Activated naive CD8-positive, alpha-beta T cell treated with anti-CD3 and anti-CD28 coated beads, Interleukin-2, amount 10 ng/mL, durations not matched to agents 7 days and 5 days (primary cell): ENCODE measurements at places on chromosomes 12 and 14. TPM values are rescaled to one million over a fixed set of nuclear protein-coding genes. Genes with fewer than 3 reads are reported as not detected.

DNA sequence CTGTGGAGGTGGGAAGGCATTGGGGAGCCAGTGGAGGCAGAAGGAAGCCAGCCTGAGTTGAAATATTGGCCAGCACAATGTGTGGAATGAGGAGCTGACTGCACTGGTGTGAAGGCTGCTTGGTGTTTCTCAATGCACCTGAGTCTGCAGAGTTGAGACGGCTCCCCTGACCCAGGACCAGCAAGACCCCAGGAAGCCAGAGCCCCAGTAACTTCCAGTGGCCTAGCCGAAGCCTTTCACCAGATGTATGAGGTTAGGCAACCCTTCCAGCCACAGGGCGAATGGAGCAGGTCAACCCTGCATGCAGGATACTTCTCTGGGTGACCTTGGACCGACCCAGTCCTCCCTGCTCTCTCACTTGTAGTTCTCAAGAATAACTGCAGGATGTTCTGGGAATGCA lies 12.9 kb upstream of the KRT73 start:
- DNase-seq = peak; percentile 17

The CLEC2B gene
- total RNA-seq = 89.7 TPM

GRCh38 chr14:59013672-59014298 lies 174.7 kb upstream of the DAAM1 start:
- no peak for DNase-seq

The SOAT2 gene
- total RNA-seq = 9.8 TPM

DNA sequence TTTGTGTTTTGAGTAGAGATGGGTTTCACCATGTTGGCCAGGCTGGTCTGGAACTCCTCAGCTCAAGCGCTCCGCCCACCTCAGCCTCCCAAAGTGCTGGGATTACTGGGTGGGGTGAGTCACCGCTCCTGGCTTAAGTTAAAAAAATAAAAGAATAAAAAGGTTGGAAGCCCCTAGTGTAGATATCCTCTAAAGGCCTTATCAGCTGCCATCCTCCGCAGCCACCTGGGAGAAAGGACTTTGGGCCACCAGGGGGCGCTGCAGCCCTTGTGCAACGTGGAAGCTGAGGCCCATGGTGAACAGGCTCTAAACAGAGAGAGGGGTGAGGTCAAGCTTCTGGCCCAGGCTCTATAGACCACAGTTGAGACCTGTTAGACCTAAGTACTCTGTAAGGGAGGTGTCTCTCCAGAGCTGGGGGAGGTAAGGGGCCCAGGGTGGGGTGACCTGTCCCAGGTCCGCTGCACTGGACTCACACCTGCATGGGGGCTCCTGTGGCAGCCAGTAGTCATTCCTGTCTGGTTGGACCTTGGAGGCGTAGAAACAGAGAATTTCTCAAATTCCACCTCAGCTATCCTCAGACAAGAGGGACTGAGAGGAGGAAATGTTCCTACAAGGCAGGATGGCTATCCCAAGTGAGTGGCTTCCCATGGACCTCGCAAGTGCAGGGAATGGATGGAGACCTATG lies 14.0 kb upstream of the RACGAP1 start:
- DNase-seq = peak; percentile 93

The TROAP gene
- 80.4 TPM for total RNA-seq

The MARS1 gene
- 306 TPM for total RNA-seq

The NKX2-1 gene
- total RNA-seq = not detected

DNA sequence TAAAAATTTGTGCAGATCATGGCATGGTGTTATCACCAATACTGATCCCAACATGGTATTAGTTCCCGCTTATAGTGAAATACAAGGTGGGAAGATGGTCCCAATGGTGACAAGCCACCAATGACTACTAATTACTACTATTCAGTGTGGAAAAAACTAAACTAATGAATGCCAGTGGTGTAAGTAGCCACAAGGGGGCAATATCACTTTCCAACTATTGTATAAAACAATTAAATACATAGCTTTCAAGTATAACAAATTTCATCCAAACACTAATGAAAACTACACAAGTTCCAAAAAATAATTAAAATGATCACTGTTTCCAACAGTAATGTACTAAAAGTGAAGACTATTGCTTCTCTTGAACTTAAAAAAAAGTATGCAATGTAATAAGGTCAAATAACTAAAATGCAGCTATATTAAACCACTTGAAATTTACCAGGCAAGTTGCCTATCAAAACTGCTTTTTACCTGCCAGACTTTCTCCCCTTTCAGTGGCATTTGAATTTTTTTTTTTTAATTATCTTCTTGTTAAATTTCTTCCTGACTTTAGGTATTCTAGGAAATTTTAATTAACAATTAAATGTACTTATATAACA lies 58.0 kb downstream of the PAPLN start:
- no peak for DNase-seq

GRCh38 chr14:104968153-104968527 lies 10.0 kb downstream of the AHNAK2 start:
- DNase-seq = no peak

The CIDEB gene
- total RNA-seq = 34.8 TPM

DNA sequence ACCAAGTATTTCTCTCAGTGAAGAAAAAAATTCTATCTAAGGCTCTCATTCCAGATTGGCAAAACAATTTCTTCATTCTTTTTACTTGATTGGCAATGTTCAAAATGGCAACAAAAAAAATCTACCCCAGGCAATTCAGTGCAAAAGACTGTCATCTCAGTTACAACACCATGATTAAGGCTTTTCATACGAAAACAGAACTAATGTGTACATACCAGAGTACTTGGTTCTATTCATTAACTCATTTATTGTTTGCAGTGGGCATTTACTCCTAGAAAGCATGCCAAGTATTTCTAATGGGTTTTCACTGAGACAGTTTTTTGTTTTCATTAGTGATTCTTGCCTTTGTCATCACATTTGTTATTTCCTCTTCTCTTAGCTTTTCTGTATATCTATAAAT lies 33.0 kb downstream of the DBX2 start:
- DNase-seq = no peak

DNA sequence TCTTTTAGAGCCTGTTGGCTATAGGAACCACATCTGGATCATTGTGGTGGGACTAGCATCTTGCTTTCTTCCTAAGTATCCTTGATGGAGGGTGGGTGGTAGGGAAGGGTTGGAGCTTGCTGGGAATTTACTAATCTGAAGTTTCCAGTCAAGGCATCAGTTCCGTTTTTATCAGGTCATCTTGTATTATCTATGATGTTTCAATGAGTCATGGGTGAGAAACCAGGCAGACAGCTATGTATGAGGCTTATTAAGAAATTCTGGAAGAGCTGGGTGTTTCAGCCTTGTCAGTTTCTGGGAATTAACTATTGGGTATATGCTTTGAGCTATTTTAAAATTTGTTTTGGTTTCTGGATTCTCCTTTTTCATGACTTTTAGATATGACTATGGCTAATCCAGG lies 11.3 kb downstream of the TSFM start:
- DNase-seq = no peak

- DNase-seq = no peak
Measured at GRCh38 chr14:102749393-102750305, 27.6 kb upstream of the TRAF3 start.

GRCh38 chr12:23831739-23832138 lies 117.7 kb downstream of the SOX5 start:
- no peak for DNase-seq

The ADAM20 gene
- total RNA-seq = 0.48 TPM

The FGF6 gene
- total RNA-seq = not detected

The UBE3B gene
- 41.7 TPM for total RNA-seq

DNA sequence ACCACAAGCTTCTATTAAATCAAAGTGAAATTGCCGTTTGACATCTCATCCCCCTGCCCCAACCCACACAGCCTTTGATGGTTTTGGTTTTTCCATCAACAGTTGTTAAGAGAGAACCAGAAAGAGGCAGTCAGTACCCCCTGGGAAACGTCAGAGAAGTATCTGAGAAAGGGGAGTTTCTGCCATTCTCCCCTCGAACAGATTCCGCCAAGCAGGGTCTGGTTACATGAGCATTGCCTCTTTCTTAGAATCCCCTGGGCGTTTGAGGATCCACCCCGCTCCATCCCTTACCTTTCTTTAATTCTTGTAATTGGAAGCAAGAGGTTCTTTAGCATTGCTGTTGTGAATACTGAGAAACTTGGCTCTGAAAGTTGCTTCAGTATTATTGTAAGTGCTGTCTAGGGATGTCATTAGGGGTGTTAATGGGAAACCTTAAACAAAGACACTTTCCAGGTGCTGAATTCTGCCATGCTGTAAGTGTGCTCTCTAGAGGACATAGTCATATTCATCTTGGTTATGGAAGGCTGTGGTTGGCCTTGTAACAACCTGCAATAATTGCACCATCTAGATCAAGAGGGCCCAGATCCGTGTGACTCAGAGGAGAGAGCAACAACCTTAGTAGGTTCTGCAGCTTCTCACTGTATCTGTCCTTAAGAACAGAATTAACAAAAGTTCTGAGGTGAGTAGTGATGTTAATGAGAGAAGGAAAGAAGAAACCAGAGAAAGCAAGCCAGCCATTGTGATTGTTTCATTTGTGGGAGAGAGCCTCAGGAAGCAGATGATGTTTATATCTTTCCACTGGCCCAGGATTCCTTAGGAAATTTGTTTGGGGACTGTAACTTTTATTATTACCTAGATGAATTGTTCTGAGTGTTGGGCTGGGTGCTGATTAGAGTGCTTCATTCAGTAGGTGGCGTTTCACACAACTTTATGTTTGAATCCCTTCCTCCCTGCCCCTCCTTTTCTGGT lies 9.0 kb downstream of the TMBIM6 start:
- DNase-seq = no peak

GRCh38 chr12:88628856-88629509 lies 48.7 kb upstream of the KITLG start:
- DNase-seq = no peak

The ACOT6 gene
- total RNA-seq = not detected

The OR10P1 gene
- total RNA-seq = not detected

- DNase-seq = no peak
Measured at GRCh38 chr14:105226198-105226597, 22.1 kb upstream of the BTBD6 start.

DNA sequence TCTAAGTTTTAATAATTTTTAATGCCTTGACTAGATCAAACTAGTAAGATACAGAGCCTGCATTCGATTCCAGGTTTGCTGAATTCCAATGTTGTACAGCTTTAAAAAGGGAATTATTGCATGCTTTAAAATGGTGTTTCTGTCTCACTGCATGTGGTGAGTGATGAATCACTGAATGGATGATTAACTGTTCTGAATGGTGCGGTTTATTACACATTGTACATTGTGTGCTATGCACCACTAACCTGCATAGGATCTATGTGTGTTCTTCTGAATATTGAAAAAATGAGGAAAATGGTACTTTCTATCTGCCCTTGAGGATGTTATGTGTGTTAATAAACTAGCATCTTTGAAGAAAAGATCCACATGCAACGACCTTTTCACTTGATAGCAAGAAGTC lies 231.7 kb downstream of the NRXN3 start:
- DNase-seq = no peak

The BICD1 gene
- 17.8 TPM for total RNA-seq

DNA sequence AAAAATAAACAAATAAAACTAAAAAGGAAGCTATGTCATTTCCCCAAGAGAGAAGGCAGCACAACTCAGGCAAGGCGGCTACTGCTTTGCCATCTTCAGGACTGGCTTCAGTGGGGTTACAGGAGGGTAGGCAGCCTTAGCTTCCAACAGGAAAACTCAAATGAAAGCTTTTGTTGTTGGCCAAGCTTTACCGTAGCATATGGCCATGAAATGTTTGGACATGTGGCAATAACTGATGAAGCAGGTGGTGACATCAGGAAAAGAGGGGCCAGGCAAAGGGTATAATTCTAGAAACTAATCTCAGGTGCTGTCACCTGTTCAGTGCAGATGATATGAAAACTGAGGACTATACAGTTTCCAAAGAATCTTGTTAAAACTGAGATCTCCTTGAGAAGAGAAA lies 22.8 kb upstream of the NPFF start:
- no peak for DNase-seq

DNA sequence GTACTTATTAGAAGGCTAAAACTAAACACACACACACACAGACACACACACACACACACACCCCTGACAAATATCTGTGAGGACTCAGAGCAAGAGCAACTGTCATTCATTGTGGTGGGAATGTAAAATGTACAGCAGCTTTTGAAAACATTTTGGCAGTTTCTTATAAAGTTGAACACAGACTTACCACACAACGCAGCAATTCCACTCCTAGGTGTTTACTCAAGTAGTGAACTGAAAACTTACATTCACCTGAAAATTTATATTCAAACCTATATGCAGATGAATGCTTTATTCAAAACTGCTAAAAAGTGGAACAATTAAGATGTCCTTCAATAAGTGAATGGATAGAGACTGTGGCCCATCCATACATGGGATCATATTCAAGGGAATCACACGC lies 18.6 kb downstream of the ZNF605 start:
- no peak for DNase-seq

The USP44 gene
- total RNA-seq = 25.8 TPM

- no peak for DNase-seq
Measured at GRCh38 chr12:120610560-120610959, 29.4 kb upstream of the POP5 start.

- no peak for DNase-seq
Measured at GRCh38 chr12:67222302-67222701, 46.9 kb upstream of the CAND1 start.

The IGF1 gene
- total RNA-seq = 1.3 TPM

DNA sequence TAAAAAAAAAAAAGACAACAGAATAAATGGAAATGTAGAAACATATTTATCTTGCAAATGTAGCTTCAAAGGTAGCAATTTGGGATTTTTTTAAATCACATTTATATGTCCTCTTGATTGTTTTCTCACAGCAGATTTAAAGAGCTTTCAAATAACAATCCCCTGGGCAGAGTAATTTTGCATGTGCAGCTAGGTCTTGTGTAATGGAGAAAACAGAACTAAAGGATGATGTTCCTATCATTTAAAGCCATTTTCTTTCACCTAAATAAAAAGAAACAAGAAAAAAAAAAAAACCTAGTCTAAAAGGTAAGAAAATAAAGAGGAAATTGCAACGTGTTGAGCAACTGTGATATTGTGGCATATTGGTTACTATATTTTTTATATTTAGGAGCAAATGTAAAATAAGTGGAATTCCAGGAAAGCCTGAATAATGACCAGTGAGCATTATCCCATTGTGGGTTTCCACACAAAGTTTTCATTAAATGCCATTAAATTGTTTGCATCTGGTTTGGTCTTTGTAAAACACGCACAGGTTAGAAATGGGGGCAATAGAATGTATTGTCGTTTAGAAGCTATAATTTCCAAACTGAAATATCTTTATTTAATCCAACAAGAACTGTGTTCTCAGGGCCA lies 215.6 kb downstream of the SLC6A15 start:
- DNase-seq = no peak

The DLGAP5 gene
- total RNA-seq = 84.8 TPM

- peak; percentile 59 for DNase-seq
Measured at GRCh38 chr12:124939079-124939420, 24.6 kb upstream of the UBC start.

GRCh38 chr14:77151245-77151644 lies 9.7 kb upstream of the ZDHHC22 start:
- DNase-seq = no peak

DNA sequence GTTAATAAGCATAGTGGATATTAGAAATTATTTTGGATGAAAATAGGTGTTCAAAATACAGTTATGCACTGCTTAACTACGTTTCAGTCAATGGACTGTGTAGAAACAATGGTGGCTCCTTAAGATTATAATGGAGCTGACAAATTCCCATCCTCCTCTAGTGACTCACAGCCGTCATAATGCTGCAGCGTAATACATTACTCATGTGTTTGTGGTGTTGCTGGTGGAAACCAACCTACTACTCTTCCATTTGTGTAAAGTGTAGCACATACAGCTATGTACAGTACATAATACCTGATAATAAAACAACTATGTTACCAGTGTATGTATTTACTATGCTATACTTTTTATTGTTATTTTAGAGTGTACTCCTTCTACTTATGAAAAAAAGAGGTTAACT lies 111.2 kb upstream of the TMCC3 start:
- DNase-seq = no peak

GRCh38 chr12:117564881-117565280 lies 203.5 kb upstream of the NOS1 start:
- DNase-seq = no peak
